ENCODE measurements at places on chromosomes 2 and 18.
A peak's percentile ranks its signal among the peaks of the same experiment; 100 is the strongest.

- peak; percentile 67 for DNase-seq
Measured at GRCh38 chr2:172647439-172647838, 88.2 kb upstream of the RAPGEF4 start.

DNA sequence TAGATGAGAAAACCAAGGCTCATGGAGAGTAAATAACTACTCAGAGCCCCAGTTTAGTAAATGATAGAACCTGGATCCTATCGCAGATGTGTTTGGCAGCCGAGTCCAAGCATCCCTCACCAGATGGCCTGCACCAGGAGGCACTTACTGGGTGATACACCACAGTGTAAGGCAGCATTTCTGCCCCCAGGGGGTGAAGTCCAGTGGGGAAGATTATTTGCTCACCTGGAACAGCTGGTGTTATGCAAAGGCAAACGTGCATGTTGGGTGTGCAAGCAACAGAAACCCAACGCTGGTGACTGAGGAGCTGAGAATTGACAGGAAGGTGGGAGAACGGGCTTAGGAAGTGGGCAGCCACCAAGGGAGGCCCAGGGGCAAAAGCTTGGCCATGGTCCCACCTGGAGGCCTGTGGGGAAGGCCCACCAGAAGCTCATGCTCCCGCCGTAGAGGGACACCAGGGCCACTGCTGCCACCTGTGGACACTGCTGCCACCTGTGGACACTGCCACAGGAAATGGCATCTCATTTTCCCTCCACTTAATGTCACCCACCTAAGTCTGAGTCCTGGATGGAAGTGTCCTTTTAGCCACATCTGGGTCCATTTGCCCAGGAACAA is 100.6 kb downstream of the TFCP2L1 start:
- DNase-seq, result no peak

GRCh38 chr18:24064391-24065100 is 50.0 kb downstream of the TTC39C start:
- no peak for DNase-seq

- no peak for DNase-seq
Measured at GRCh38 chr18:22490429-22490846, 72.7 kb upstream of the CTAGE1 start.

GRCh38 chr2:239540174-239540573 is 139.4 kb upstream of the HDAC4 start:
- DNase-seq, result no peak

DNA sequence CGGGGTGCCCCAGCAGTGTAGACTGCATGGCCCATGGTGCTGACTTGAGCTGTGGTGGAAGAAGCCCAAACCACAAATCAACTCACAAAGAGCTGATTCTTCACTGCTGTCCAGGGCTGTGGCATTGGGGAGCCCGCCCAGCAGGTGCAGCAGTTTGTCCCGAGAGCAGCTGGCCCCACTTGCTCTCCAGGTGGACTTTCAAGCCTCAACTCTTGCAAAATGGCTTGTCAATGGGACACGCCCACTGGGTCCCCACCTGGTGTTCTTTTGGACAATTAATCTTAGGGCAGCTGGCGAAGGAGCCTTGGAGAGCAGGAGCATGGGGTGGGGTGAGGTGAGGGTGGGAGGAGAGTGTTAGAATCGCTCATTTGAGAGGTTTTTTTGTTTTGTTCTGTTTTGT is 117.9 kb downstream of the MYCN start:
- no peak for DNase-seq

- DNase-seq, result peak; percentile 63
Measured at GRCh38 chr2:79219383-79219988, 59.9 kb upstream of the REG3A start.

DNA sequence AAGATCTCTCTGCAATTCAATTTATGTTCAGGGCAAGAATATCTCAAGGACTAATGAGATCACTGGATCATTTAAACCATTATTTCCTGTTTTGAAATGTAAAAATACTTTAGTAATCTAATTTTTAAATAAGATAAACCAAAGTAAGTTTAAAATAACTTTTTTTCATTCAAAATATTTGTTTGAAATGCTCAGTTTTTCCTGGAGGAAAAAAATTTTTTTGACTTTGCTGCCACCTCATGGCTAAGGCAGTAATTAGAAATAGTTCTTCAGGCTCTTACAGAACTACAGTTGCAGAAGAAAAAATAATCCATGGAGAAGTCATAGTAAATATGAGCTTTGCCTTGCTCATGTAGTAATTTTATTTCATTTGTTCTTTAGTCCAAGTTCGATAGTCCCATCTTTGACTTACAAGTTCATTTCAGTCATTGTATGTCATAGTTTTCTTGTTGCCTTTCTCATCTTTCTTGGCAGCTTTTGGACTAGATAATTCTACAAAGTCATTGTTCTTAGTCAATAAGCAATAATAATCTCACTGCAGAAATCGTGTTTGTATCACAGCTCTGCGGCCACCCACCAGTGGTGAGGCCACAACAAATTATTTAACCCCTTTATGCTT is 127.4 kb downstream of the DPP4 start:
- DNase-seq, result peak; percentile 58

Data from GM23248 (cell line).